Tibial artery (tissue), 4 donors: ENCODE measurements at places on chromosomes 4 and X.

GRCh38 chr4:24809376-24809775, 14.0 kb downstream of the SOD3 start:
- H3K4me1 ChIP-seq = no peaks in the 10 kb centered on the region
- H3K27ac ChIP-seq = peak overlapping the region; percentile 62
- peaks cover 26% of the 10 kb centered on the region for H3K36me3 ChIP-seq
- H3K4me3 ChIP-seq = no peak overlapping the region

- H3K27ac ChIP-seq = no peak overlapping the region
- DNase-seq = no peak
- no peaks in the 10 kb centered on the region for H3K27me3 ChIP-seq
These were observed 141.8 kb downstream of the DCHS2 start for GRCh38 chr4:154349829-154350228.

DNA sequence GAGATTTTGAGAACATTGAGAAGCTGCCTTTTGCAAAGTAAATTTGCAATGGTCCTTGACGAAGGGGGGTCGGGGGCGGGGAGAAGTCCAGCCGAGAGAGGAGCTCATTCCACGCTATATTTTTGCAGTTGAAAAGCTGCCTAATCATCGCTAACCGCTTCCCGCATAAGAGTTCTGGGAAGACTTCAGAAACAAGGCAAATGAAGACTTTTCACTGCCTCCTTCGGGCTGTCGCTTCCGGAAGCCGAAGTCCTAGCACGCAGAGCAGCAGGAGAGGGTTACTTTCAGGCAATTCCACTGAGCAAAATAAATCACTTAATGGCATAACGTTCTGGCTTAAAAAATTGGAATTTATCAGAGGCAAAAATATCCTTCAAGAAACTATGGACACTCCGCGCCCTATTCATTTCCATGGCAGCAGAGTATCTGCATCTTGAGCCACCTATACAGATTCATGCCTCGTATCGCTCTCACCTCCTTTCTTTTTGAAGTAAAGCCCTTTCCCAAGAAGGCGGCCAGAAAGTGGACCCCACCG, 2.6 kb upstream of the LRAT start:
- no peak for DNase-seq
- no peak overlapping the region for H3K27ac ChIP-seq
- no peaks in the 10 kb centered on the region for H3K36me3 ChIP-seq
- peaks cover 19% of the 10 kb centered on the region for H3K4me1 ChIP-seq
- no peaks in the 10 kb centered on the region for H3K27me3 ChIP-seq
- H3K4me3 ChIP-seq = peak overlapping the region; percentile 46

DNA sequence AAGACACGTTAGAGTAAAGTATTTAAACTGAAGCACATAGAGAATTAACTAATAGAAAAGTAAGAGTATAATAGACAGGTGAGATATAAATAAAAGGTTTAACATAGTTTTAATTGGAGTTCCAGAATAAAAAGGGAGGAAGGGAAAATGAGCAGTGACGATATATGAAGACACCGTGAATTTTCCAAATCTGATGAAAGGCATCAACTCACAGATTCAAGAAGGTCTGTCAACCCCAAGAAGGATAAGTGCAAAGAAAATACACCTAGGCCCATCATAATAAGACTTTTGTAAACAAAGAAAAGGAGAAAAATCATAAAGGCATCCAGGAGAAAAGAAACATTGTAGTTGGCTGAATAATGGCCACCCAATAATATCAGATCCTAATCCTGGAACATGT, 43.9 kb upstream of the RAP2C start:
- no peak for DNase-seq
- H3K27ac ChIP-seq = no peak overlapping the region
- no peaks in the 10 kb centered on the region for H3K27me3 ChIP-seq
- no peak overlapping the region for H3K4me3 ChIP-seq

DNA sequence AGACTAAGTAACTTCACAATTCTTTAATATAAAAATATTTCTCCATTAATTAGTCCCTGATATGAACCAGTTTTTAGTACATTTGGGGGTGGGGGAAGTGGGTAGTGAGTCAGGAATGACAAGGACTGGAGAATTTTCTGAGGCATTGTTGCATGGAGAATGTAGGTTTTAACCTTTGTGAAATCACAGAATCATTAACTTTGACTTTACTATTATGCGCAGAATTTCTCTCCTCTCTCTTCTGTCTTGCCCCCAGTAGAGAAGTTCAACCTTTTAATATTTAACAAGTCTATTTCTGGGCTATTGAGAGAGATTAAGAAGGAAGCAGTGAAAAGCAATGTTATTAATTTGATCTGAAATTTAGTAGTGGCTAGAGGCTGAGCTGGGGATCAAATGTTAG, 597.0 kb downstream of the PCDH18 start:
- no peak for DNase-seq
- no peak overlapping the region for H3K4me3 ChIP-seq
- H3K36me3 ChIP-seq = no peaks in the 10 kb centered on the region
- H3K27ac ChIP-seq = no peak overlapping the region

DNA sequence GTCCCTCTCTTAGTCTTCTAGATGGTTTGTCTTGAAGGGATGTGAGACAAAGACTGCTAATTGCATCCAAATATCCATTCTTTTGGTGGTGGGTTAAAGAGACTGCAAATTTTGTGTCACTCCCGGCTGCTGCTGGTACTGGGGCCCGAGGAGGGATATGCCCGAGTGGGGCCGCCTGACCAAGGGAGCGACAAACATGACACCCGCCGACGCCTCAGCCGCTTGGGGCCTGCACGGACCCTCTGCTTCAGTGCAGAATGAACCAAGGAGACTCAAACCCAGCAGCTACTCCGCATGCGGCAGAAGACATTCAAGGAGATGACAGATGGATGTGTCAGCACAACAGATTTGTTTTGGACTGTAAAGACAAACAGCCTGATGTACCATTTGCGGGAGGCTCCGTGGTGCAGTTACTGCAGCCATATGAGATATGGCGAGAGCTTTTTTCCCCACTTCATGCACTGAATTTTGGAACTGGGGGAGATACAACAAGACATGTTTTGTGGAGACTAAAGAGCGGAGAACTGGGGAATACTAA, 13.6 kb upstream of the ARX start:
- H3K27ac ChIP-seq = no peak overlapping the region
- H3K36me3 ChIP-seq = no peaks in the 10 kb centered on the region
- no peaks in the 10 kb centered on the region for H3K4me1 ChIP-seq
- no peaks in the 10 kb centered on the region for H3K27me3 ChIP-seq
- DNase-seq = no peak
- H3K4me3 ChIP-seq = no peak overlapping the region

DNA sequence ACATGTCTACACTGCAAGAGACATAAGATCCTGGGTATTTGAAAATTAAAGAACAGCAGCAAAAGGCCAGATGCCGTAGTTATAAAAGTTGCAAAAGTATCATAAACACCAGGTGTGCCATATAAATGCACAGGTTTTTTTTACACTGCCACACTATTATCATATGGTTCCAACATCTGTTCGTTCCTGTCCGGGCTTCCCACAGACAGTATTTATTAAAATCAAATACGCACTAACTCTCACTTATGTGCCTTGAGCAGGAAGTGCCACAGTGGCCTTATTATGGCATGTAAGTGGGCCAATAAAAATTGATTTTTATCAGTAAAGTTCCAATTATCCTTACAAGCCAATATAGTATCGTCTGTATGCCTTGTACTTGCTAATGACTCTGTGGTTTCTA, 873.2 kb downstream of the RPA4 start:
- DNase-seq = no peak
- no peaks in the 10 kb centered on the region for H3K27me3 ChIP-seq
- H3K27ac ChIP-seq = no peak overlapping the region
- no peaks in the 10 kb centered on the region for H3K36me3 ChIP-seq
- no peaks in the 10 kb centered on the region for H3K4me1 ChIP-seq

DNA sequence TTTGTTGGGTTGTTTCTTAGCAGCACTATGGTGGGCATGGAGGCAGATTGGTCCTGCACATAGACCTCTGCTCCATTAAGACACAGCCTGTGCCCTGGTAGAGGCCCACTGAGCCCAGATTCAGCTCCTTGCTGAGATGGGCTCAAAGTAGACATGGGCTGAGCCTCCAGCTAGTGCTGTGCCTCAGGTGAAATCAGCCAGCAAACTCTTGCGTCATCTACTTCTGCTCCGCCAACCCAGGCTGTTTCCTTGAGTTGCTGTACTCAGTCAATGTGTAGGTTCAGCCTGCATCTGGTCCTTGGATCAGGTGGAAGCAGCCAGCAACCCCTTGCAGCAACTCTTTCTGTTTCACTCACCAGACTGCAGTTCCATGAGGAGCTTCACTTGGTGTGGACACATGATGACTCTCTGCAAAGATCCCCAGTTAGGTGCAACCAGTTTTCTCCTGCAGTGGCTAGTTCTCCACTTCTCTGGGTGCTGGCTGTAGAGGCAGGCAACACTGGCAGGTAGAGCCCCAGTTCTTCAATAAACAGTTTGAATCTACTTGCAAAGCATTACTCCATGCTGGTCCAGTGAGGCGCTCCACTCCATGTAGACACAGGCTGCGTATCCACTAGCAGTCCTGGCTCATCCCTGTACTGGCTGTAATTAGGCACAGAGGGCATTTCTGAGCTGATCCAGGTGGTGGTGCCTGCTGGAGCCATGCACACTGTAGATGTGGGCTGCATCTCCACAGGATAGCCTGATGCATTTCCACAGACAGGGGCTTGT, 199.0 kb upstream of the MAMLD1 start:
- H3K4me3 ChIP-seq = no peak overlapping the region
- peaks cover 3% of the 10 kb centered on the region for H3K4me1 ChIP-seq
- no peaks in the 10 kb centered on the region for H3K36me3 ChIP-seq

- no peaks in the 10 kb centered on the region for H3K36me3 ChIP-seq
- H3K27me3 ChIP-seq = no peaks in the 10 kb centered on the region
- no peak overlapping the region for H3K27ac ChIP-seq
- DNase-seq = no peak
- H3K4me1 ChIP-seq = no peaks in the 10 kb centered on the region
- H3K4me3 ChIP-seq = no peak overlapping the region
These were observed 38.8 kb downstream of the MAML3 start for GRCh38 chr4:140115140-140115539.

DNA sequence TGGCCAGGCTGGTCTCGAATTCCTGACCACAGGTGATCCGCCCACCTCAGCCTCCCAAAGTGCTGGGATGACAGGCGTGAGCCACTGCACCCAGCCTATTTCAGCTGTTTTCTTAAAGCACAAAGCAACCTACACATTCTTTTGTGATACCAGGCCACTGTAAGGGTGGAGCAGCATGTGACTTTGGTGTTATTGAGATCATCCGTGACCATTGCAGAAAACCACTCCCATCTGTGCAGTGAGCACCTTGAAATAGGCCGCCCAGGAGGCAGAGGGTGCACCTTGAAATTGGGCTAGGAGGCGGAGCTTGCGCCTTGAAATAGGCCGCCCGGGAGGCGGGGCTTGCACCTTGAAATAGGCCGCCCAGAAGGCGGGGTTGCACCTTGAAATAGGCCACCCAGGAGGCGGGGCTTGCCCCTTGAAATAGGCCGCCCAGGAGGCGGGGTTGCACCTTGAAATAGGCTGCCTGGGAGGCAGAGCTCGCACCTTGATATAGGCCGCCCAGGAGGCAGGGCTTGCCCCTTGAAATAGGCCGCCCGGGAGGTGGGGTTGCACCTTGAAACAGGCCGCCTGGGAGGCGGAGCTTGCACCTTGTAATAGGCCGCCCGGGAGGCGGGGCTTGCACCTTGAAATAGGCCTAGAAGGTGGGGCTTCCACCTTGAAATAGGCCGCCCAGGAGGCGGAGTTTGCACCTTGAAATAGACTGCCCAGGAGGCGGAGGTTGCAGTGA, 9.0 kb upstream of the SLC25A6 start:
- H3K4me3 ChIP-seq = no peak overlapping the region
- no peak for DNase-seq

DNA sequence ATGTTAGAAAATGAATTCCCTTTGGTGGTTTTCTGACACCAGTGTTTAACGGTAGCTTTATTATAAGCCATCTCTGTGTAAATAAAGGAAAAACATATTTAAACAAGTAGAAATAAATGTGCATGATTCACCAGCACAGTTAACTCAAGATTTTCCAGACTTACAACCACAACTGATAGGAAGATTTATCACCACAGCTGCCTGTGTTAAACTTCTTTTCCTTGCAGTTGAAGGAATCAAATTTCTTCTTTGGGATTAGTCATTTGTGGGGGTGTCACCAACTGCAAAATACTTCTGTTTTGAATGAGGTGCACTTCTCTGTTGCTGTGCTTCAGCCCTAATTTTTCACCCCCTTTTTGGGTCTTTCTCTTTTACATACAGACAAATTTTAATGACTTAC, 128.1 kb upstream of the STK26 start:
- H3K27ac ChIP-seq = no peak overlapping the region
- H3K27me3 ChIP-seq = no peaks in the 10 kb centered on the region
- no peak overlapping the region for H3K4me3 ChIP-seq
- no peaks in the 10 kb centered on the region for H3K4me1 ChIP-seq
- H3K36me3 ChIP-seq = no peaks in the 10 kb centered on the region

GRCh38 chrX:11341274-11342201, 48.3 kb downstream of the AMELX start:
- H3K36me3 ChIP-seq = no peaks in the 10 kb centered on the region
- no peaks in the 10 kb centered on the region for H3K27me3 ChIP-seq
- peak; percentile 70 for DNase-seq
- H3K4me3 ChIP-seq = no peak overlapping the region

GRCh38 chr4:89420507-89420906, 112.9 kb upstream of the GPRIN3 start:
- no peaks in the 10 kb centered on the region for H3K4me1 ChIP-seq
- H3K27me3 ChIP-seq = no peaks in the 10 kb centered on the region
- no peaks in the 10 kb centered on the region for H3K36me3 ChIP-seq
- H3K4me3 ChIP-seq = no peak overlapping the region

- DNase-seq = no peak
- H3K27me3 ChIP-seq = no peaks in the 10 kb centered on the region
- H3K4me1 ChIP-seq = no peaks in the 10 kb centered on the region
These were observed 9.0 kb upstream of the DRP2 start for GRCh38 chrX:101210630-101211029.

- no peak overlapping the region for H3K4me3 ChIP-seq
- no peaks in the 10 kb centered on the region for H3K27me3 ChIP-seq
- no peak for DNase-seq
- H3K36me3 ChIP-seq = no peaks in the 10 kb centered on the region
- no peak overlapping the region for H3K27ac ChIP-seq
- H3K4me1 ChIP-seq = peaks cover 18% of the 10 kb centered on the region
These were observed 980 bp upstream of the GIMD1 start for GRCh38 chr4:106369456-106370060.

GRCh38 chr4:155667568-155668511, 1.2 kb downstream of the GUCY1A1 start:
- H3K27me3 ChIP-seq = no peaks in the 10 kb centered on the region
- no peaks in the 10 kb centered on the region for H3K4me1 ChIP-seq
- DNase-seq = peak; percentile 25
- H3K36me3 ChIP-seq = no peaks in the 10 kb centered on the region

GRCh38 chr4:986428-986878, 391 bp upstream of the IDUA start:
- no peaks in the 10 kb centered on the region for H3K27me3 ChIP-seq
- peaks cover 18% of the 10 kb centered on the region for H3K4me1 ChIP-seq
- H3K4me3 ChIP-seq = peak overlapping the region; percentile 61
- no peak for DNase-seq
